ENCODE measurements at places on chromosomes 1 and 21.

DNA sequence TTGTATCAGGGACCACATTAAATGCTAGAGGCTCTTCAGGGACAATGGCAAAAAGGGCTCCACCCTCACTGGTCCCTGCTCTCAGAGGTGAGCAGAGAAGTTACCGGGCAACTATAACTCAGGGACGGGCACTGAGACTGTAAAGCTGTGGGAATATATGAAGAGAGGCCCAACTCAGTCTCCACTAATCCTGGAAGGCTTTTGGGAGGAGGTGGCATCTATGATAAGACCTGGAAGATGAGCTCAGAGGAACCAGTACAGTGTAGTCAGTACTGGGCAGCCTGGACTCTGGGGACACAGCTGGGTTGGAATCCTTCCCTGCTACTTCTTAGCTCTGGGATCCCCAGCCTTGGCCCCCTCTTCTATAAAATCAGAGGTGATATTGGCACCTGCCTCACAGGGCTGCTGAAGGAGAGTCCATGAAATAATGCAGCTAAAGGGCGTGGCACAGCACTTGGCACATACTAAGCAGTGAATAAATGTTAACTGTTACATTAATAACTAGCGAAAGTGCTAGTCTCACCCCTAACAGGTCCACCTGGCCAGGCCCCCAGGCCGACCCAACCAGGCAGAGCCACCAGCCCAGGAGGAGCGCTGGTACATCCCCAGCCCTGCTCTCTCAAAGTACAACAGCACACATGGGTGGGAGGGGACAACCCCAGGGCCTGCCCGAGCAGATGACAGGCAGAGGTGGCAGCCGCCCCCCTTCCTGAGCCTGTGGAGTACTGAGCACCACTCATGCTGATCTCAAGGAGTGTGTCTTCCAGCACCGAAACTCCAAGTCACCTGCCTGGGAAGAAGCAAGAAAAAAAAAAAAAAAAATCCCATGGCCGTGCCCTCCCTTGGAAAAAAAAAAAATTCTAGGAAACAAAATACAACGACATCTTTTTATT is 62.7 kb downstream of the CASZ1 start:
- no peak for DNase-seq

- no peak for DNase-seq
Observed at GRCh38 chr1:182245040-182245439, 146.6 kb downstream of the GLUL start.

DNA sequence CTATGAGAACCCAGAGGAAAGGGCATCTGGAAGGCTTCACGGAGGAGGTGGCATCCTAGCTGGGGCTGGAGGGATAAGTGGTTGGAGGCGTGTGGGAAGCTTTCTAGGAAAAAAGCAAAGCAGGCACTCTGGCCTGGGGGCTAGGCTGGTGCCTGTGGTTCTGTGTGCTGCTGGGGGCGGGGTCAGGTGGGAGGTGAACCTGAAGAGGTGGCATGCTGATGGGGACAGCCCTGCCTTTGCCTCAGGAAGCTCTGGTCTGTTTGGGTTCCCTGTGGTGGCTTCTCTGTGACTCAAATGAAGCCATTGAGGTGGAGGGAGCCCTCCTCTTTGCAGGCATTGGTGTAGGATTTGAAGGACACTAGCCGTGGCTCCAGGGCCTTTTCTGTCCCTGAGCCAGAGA is 221.6 kb upstream of the POU3F1 start:
- DNase-seq: no peak

GRCh38 chr1:180974236-180974635 is 48.4 kb downstream of the STX6 start:
- DNase-seq: no peak

Data from stimulated activated CD8-positive, alpha-beta memory T cell treated with anti-CD3 and anti-CD28 coated beads, Interleukin-15, amount 100 ng/mL, for 1 hour (primary cell).